ENCODE measurements at places on chromosomes 2 and 18.

DNA sequence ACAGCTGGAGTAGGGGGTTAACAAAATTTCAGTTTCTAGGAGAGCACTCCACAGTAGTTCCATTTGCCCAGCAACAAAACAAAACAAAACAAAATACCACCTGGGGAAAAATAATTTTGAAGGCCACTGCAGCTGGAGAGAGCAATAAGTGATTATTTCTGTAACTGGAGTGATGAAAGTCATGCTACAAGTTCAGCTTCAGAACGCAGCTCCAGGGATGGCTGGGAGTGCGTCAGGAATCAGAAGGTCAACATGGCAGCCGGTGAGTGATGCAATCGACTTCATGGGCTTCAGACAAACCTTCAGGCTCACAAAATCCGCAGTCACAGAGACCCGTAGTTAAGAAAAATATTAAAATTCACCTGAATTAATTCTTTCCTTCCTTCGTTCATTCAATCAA, 41.0 kb downstream of the ABHD3 start:
- DNase-seq = no peak

DNA sequence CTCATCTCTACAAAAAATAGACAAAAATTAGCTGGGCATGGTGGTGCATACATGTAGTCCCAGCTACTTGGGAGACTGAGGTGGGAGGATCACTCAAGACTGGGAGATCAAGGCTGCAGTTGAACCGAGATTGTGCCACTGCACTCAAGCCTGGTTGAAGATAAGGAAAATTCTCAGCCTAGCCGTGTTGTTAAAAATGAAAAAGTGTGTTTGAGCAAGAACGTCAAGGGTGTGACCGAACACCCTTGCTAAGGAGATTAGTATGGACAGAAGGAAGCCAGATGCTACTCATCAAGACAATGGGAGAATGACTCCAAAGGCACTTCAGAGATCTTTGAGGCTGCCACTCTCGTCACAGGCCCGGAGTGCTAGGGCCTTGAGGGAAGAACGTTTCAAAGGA, 70.0 kb upstream of the NDUFV2 start:
- DNase-seq = no peak

DNA sequence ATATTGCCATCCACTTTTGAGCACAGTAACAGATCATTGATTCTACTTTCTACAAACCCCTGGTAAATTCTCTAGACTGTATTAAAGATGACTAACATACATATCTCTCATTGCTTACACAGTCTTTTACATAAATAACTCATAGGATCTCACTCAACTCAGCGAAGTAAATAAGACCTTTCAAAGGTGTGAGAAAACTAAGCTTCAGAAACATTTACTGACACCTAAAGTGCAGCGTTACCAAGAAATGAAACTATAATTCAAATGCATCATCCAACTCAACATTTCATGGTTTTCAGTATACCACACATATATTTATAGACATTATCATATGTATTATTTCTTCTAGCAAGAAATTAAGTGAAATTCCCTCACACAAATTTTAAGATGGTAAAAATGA, 189.8 kb downstream of the METTL4 start:
- DNase-seq = no peak

DNA sequence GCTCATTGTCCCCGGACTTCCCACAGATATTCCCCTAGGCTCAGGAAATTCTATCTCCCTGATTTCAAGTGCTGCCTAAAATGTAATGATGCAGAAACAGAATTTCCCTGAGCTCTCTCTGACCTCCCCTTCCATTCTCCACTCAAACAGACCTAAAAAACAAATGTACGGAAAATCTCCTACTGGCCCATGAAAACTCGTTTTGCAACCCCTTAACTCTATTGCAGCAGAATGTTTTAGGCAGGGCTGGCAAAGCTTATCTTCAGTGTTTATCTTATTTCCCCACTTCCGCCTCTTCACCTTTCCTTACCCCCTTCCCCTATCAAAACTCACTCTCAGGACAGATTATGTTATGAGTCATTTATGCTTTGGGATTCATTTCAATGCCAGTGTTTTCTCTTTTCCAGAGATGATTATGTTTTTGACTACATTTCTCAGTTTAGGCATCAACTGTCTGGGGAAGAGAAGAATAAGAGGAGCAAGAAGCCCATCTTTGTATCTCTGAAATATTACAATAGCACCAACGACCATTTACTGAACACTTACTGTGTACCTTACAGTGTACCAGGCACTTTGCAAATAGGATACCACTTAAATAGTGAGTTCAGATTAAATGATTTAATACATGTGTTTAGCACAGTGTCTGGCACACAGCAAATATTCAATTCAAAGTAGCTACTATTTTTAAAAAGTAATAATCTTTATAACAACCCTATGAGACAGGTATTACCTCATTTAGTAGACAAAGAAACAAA, 53.9 kb upstream of the STPG4 start:
- DNase-seq = no peak

DNA sequence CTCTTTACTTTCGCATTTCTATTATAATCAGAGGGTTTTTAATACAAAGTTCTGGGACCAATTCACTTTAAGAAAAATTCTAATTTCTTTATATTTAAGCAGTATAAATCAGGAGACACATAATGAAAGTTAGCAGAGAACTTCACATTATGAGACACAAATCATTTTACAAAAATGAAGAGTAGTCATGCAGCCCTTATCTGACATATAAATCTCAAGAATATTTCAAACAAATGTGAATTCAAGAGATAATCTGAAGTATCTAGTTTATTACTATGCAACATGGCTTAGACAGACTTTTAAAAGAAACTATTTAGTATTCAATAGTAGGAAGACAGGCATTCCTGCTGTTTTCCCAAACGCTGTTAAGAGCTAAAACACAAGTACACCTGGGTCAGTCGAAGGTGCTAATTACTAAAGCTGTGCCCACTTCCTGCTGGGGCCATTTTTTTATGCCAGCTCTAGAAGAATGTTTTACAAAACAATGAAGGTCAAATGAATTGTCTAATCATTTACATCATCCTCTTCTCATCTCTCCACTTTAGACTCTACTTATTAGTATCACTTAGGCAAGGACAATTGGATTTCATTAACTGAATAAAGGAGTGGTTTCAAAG, 40.2 kb downstream of the CWC22 start:
- no peak for DNase-seq

- DNase-seq = no peak
Measured at GRCh38 chr2:20190170-20190569, 34.8 kb downstream of the SDC1 start.

GRCh38 chr2:126399001-126399400, 257.0 kb upstream of the GYPC start:
- DNase-seq = no peak

- DNase-seq = no peak
Measured at GRCh38 chr18:76960528-76961035, 138.2 kb downstream of the ZNF236 start.

Measured in transverse colon (tissue), 4 donors.